Activated T-helper 1 cell treated with anti-CD3 and anti-CD28 coated beads, Interleukin-2, amount 50 U/mL, for 16 hours (primary cell): ENCODE measurements at places on chromosomes 5 and 9.

GRCh38 chr9:16294133-16294770 is 576.2 kb downstream of the BNC2 start:
- no peak for DNase-seq

GRCh38 chr9:128383007-128383753 is 12.0 kb downstream of the URM1 start:
- DNase-seq: no peak

GRCh38 chr5:16487456-16487855 is 21.9 kb upstream of the ZNF622 start:
- no peak for DNase-seq

DNA sequence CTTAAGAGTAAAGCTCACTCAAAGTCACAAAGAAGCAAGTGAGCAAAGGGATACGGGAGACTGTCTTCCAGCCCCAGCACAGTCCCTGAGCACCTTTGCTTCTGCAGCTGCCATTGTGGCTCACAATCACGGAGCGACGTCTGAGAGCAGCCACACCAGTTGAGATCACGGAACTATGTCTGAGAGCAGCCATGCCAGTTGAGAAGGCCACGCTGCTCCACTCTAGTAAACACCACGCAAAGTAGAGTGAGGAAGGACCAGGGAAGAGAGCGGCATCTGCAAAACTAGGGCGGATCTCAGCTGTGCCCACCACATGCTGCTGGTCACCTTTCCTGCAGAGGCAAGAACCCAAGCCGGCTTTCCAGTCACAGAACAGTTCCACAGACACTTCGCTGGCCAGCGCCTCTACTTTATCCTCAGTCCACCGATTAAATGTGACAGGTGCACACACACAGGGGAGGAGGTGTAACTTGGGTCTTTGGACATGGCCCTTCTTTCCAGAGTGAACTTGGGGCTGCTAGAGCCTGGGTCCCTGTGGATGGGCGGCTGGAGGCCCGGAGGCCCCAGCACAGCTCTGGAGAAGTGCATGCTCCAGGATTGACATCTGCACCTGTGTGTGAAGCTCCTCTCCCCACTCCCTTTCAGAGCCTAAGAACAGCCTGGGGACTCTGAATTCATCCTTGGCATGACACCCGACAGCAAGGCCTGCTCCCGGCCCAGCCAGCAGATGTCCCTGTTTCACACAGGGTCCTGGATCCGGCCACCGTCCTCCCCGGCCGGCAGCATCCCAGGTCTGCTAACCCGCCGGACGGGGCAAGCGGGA is 324.9 kb upstream of the IRX4 start:
- DNase-seq: no peak

DNA sequence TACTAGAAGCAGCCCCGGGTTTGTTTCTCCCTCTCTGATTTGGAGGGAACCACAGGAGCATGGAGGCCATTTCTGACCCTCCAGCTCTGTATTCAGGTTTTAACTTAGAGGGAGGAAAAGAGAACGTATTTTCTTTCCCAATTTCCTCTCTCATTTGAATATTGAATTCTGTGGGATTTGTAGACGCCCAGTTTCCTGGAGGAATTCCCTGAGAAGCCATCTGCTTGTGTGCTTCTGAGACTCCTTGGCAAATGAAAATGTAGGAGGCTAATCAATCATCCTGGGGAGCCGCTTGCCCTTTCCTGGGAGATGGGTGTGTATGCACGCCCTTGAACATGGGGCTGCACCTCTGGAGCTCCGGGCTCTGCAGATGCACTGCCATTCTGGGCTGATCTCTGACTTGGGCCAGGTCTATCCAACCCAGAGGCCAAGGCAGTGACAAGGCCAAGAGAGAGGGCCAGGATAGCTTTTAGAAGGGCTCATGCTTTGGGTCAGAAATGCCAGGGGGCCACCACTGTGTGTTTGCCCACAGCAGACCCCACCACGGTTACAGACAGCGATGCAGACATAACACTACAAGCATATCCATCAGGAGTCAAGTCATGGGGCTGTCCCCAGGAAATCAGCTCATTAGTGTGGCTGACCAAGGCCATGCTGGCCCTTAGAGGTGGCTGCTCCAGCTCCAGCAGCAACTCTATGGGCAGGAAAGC is 174.5 kb downstream of the C5orf15 start:
- no peak for DNase-seq

DNA sequence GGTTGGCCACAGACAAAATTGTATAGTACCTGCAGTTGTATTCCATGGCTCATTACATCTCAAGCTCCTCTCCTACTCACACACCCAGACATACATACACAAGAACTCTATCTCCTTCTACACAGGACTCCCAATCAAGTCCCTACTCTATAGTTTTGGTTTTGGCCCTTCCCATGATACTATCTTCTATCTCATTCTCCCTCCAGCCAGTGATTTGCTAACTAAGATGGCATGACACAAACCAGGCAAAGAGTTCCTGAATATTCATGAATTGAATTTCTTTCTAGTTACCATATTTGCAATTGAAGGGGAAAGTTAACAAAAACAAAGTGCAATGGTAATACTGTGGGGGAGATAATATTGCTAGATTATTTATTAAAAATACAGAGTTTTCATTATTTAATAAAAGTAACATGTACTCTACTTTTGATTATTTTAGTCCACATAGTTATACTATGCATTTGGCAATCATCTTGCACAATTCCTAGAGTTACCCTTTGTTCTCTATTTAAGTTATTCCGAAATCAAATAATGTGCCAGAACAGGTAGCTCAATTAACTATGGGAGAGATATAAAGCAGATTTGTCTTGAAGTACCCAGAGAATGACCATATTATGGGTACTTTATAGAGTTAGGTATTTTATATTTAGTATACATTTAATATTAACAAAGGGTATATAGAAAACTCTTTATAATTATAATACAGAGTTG is 9.6 kb upstream of the LURAP1L start:
- no peak for DNase-seq
